ENCODE measurements at places on chromosomes 1 and 21.
A peak's percentile ranks its signal among the peaks of the same experiment; 100 is the strongest.

- peak; percentile 25 for DNase-seq
Observed at GRCh38 chr1:228082918-228083870, 686 bp downstream of the ARF1 start.

- DNase-seq: no peak
Observed at GRCh38 chr1:183040547-183040971, 17.3 kb downstream of the LAMC1 start.

GRCh38 chr1:26060832-26061574 lies 6.4 kb downstream of the TRIM63 start:
- no peak for DNase-seq

GRCh38 chr1:2541619-2542245 lies 11.7 kb upstream of the HES5 start:
- DNase-seq: no peak

- DNase-seq: no peak
Observed at GRCh38 chr1:53183095-53183990, 13.3 kb upstream of the CPT2 start.

GRCh38 chr1:202694314-202694713 lies 15.9 kb downstream of the SYT2 start:
- DNase-seq: no peak

DNA sequence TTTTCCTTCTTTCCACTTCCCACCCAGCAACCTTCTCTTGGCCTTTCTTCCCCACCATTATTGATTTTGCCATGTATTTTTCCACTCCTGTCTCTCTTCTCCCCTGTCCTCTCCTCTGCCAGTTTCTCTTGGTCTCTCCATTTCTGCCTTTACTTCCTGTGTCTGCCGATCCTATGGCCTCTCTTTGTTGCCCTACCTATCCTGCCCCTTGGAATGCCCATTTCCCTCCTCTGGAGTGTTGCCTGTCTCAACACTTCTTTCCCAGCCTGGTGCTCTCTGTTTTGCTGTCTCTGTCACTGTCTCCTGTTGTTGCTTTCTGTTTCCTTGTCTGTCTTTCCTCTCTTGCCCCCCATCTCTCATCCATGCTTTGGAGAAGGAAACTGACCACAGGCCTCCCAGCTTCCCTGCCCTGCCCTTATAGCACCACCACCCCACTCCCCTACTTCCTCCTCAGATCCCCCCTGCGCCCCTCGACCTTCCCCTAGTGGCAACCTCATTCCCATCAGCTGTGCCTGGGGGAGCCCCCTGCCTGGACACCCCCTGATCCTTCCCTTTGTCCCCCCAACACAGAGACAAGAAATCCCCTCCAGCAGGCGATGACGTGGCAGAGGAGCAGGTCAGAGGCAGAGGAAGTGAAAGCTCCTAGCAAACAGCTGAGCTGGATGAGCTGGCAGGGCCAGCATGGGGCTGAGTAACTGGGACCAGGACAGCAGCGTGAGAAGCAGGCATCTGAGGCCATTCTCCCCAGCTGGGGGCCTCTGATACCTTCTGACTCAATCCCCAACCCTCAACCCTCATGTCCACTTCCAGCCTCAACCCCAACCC lies 6.6 kb upstream of the ETV3L start:
- peak; percentile 56 for DNase-seq

DNA sequence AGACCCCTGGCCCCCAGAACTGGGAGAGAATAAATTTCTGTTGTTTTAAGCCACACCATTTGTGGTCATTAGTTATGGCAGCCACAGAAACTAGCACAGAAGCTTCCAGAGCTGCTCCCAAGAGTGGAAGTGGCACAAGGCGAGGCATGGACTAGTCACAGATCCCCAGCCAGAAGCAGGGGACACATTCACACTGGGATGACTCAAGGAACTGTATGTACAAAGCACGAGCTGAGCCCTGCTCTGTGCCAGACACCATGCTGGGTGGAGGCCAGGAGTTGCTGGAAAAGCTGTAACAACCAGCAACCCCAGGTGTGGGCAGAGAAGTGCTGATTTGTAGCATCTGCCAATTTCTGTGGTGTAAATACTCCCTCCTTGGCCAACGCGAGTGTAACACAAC lies 55.6 kb downstream of the TCP10L start:
- DNase-seq: no peak

DNA sequence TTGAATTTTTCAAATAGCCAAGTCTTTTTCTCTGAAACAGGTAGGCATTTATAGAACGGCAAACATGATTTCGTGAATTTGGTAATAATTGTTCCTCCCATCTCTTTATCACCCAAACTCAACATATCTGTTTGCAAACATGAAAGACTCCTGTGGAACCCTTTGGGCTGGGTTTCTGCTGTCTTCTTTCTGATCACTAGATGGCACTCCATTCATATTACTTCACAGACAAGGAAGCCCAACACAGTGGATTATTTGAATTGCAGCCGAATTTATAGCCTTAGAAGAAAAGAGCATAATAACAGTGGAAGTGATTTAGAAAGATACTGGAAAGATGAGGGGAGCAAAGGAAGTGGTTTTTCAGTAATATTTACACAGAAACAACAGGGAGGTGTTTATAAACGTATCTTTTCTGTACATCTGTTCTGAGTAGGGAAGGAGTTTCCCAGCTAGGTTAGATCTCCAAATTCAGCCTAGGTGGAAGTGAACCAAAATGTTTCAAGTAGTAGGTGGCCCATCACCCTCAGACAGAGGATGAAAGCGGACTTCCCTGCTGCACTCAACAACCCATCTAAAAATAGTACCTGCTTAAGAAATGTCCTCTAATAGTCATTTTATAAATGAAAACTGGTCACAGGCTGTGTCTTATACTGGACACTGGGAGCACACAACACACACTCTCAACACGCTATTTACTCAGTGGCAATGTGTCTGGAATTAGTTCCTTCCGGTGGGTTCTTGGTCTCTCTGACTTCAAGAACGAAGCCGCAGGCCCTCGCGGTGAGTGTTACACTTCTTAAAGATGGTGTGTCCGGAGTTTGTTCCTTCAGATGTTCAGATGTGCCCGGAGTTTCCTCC lies 67.6 kb downstream of the MAP3K21 start:
- no peak for DNase-seq

DNA sequence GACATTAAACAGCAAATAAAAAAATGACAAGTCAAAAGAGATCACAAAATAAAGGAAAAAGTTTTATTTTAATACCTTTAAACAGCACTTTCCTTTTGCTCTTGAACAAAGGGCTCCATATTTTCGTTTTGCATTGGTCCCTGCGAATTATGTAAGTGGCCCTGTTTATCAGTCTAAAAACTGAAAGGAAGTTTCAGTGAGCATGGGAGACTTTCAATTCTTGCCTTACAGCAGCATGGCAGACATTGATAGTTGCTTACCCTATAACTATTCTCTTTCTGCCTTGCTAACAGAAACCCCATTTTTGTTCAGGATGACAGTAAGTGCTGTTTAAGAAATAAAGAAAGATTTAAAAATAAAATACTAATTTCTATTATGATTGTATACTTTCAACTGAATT lies 5.2 kb upstream of the SH3GLB1 start:
- no peak for DNase-seq

DNA sequence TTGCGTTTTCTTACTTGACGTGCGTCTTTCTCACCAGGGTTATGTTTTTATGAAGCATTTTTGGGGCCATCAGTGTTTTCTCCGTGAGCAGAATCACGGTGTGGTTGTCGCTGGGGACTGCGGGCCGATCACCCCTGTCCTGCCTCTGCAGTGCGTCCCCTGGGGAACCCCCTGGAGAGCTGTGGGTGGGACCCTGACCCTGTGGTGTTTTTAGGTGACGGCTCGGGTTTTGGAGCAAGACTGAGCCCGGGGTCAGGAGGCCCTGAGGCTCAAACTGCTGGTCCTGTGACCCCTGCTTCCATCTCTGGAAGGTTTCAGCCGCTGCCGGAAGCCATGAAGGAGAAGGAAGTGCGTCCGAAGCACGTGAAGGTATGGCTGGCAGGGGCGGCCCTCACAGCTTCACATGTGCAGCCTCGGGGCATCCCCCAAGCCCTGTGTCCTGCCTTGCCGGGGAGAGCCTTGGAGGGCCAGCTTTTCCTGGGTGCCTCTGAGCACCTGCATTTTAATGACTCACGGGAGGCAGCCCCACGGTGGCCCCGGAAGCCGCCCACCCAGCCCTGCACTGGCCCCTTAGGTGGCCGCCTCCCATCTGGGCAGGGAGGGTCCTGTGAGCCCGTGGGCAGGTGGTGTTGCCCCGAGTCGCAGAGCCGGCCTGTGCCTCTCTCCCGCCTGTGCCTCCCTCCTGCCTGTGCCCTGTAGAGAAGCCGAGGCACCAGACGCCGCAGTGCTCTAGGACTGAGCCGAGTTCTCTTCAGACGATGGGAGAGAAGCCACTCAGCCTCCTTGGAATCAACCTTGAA lies 36.7 kb upstream of the DIP2A start:
- no peak for DNase-seq

DNA sequence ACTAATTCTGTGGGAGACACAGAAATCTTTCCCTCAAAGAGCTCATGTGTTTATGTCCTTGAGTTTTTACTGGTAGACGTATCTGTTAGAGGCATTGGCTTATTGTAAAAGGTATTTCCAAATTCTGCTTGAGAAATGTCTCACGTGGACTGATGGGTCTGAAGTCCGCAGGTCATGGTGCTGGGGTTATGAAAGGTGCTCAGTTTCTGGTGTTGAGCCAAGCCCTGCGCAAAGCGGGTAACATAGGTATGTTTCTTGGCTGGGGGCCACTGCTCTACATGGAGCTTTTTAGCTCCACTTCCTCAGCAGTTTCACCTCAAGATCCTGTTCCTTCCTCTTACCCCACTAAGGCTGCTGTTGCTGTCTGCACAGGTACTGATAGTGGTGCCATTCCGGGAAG lies 10.8 kb downstream of the UTP25 start:
- DNase-seq: no peak

Data from stimulated activated CD4-positive, alpha-beta T cell treated with anti-CD3 and anti-CD28 coated beads, Interleukin-1b, Interleukin-23, amount 100 ng/mL, for 48 hours (primary cell).